ENCODE measurements at places on chromosomes 6 and 20.

- no peak for DNase-seq
Measured at GRCh38 chr20:44415833-44416715, 59.6 kb upstream of the TTPAL start.

DNA sequence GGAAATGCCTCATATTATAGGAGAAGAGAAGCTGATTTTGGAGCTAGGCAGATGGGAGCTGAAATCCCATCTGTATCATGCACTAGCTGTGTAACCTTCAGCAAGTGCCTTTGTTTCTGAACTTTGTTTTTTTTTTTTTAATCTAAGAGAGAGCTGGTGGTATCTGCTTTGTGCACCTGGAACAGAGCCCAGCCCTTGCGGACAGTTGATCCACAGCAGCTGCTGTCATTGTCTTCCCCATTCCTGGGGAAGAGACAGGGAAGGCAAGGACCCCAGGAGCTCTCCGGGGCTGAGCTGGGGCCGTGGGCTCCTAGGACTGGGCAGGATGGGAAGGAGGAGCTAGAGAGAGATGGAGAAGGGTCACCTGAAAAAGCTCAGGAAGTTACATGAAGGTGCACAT, 92.1 kb downstream of the SYNJ2 start:
- DNase-seq, result no peak

- no peak for DNase-seq
Measured at GRCh38 chr6:76552268-76552667, 479.8 kb upstream of the IMPG1 start.

DNA sequence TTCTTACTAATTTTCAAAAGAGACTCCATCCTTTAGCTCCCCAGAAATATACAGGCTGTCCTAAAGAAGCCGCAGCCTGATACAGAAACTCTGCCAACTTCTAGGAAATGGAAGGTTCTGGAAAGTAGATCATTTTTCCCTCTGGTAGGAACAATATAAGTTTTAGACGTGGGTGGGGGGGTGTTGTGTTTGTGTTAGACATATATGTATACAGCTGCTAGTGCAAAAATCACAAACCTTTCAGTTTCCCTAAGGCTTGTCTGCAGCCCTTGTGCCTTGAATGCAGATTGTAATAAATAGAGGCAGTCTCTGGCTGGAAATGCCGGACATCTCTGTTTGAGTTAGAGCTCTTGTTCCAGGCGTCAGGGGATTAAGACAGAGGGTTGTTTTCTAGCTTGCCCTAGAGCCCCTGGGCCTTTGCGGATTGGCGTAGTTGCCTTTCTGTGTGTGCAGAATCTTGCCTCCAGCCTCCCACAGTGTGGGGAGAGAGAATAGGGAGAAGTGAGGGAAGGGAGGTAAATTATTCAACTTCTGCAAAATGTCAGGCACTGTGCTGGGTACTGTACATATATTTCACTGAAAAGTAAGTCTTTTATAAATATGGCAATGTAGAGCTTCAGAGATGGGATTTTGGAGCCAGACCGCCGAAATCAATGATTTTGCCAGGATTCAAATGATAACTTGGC, 269.7 kb downstream of the PRL start:
- no peak for DNase-seq

DNA sequence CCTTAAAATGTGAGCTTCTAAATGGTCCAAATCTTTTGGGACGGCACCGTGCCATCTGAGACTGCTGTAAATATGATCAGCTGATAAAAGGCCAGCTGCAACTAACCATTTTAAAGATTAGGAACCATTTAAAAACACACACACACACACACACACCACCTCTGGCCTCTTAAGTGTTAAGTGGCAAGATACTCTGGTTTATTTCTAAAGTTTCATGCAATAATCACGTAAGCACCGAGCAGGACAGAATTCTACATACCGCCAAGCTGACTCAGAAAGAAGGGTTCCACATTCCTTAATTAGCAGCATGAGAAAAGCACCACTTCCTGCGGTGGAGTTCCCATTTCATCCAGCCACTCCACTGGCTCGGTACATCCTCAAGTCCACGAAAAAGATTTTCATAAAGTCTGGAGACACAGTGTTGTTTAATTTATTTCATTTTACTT, 17.8 kb upstream of the ZNF217 start:
- DNase-seq, result no peak

DNA sequence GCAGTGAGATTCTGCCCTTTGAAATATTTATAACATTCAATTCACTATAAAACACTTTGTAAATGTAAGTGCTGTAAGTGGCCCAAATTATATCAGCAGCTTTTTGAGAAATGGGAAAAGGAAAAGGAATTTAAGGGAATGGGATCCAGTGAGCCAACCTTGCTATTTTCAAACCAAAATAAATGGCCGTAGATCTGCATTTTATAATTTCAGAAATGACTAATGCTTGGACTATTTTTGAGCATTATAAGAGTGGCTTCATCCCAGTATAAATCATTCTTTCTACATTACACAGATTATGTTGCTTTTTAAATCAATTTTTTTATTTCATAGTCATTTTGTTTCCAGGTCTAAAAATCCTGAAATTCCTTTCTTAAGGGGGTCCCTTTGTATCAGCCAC, 49.2 kb downstream of the ANKRD6 start:
- DNase-seq, result no peak

DNA sequence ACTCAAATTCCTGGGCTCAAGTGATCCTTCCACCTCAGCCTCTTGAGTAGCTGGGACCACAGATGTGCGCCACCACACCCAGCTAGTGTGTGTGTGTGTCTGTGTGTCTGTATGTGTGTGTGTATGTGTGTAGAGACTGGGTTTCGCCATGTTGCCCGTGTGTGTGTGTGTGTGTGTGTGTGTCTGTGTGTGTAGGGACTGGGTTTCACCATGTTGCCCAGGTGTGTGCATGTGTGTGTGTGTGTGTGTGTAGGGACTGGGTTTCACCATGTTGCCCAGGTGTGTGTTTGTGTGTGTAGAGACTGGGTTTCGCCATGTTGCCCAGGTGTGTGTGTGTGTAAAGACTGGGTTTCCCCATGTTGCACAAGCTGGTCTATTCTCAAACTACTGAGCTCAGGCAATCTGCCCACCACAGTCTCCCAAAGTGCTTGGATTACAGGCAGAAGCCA, 28.3 kb downstream of the CDK5RAP1 start:
- DNase-seq, result no peak

GRCh38 chr20:16459019-16459700, 114.1 kb downstream of the KIF16B start:
- DNase-seq, result no peak

DNA sequence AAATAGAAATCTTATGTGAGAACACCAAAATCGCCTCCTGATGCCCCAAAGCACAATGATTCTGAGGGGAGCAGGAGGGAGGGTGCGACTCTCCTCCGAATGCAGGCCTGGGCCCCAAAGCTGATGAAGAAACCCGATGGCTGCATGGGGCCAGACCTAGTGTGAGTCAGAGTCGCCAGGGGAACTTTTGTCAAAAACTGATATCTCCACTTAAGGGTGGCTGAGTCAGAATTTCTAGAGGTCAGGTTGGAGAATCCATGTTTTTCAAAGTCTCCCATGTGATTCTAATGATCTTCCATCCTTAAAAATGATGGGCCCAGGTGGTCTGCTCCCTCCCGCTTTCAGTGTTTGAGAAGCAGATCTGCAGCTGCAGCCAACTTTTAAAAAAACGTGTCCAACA, 172.8 kb downstream of the BACH2 start:
- DNase-seq, result no peak

GRCh38 chr6:118708744-118709143, 57.4 kb upstream of the CEP85L start:
- DNase-seq, result no peak

GRCh38 chr20:58179083-58179431, 49.4 kb downstream of the ANKRD60 start:
- DNase-seq, result no peak

DNA sequence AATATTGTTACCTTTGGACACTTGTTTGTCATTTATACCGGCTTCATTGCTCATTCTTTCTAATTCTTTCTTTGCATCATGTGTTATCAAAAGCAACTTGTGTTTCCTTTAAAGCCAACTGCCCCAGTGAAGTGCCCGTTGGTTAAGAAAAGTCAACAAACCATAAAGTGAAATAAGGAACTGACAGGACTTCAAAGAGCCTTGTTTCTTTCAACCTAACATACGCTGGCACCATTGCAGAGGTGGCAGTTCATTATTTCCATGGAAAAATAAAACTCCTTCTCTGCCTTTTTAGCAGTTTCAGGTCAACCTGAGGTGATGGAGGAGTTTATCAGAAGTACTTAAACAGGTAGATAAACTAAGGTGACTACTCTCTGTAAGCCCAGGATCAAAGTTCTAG, 28.8 kb downstream of the FERMT1 start:
- no peak for DNase-seq

DNA sequence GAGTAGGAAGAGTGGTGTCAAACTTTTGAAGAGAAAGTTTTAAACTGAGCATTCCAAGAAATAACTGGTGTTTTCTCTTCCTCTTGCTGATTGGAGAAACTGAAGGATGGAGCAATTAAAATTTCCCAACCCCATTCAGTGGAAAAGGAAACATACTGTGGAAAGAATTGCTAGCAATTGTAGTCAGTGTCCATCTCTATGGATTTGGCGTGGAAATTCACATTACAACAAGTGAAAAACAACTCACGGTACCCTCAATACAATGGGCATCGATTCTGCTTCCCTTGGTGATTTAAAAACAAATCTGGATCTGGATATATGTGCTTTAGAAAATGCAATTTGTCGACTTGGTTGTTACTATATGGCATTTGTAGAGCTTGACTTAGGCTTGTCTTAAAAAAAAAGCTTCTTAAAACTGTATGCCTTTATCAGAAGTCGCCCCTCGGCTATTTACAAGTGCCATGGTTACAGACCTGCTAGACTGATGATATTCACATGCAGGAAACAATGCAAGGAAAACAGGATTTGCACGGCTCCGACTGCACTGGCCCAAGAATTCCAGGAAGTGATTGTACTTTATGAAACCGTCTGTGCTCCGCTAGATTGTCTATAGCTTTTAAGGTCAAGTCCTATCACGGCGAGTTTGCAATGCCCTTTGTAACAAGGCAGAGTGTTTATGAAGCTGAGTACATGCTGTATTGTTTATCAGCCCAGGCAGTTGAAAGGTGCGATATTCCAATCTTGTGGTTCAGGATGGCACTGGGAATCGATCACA, 131.7 kb upstream of the PHACTR1 start:
- DNase-seq, result no peak

GRCh38 chr6:169167581-169168301, 85.9 kb downstream of the THBS2 start:
- DNase-seq, result no peak

- no peak for DNase-seq
Measured at GRCh38 chr20:35088231-35089145, 4.1 kb downstream of the TRPC4AP start.

DNA sequence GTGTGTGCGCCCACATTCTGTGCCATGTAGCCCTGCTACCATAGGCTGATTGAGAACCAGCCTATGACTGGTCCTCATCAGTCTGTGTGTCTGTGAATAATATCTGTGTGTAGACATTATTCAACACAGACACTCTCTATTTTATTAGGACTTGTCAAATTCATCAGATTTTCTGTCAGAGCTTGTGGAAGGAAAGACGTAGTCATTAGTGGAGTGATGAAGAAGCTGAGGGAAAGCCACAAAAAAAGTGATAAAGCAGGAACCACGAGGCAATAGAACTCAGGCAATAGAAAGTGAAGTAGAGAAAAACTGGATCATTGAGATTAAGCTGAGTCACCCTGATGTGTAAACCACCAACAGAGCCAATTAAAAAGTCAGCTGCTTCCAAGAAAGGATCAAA, 122.2 kb upstream of the MARCKS start:
- no peak for DNase-seq

DNA sequence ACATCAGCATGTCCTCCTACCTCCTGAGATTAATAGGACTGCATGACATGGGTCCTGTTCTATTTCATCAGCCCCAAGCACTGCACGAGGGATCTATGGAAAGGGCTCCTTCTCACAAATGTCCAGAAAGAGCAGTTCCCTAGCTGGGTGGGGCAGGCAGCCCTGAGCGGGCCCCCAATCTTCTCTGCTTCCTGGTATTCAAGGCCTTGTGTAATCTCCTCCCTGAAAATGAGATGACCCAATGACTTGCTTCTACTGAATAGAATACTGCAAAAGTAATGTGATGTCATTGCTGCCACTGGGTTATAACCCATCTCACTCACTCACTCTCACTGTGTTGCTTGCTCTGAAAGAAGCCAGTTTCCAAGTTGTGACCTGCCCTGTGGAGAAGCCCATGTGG, 126.4 kb downstream of the OPRM1 start:
- no peak for DNase-seq

DNA sequence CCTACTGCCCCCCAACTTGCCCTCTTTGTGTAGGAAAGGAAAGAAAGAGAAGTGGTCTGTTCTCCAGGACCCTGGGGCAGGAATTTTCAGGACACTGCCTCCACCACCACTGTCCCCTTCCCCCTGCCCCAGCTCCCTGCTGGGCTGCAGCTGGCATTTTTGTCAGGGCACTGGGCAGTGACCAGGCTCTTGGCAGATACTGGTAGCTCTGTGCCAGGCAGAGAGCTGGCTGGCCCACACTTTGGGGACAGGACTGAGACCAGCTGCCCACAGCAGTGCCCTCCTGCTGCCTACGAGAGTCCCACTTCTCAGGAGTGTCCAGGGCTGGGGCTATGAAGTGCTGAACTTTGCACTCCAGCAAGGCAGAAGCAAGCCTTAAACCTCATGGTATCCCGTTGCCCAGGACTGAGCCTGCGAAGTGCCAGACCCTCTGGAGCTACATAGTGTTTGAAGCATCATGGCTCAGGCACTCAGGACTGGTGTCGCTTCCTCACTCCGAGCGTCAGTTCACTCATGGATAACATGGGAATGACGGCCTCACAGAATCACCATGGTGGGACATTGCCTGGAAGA, 19.3 kb downstream of the SLC13A3 start:
- no peak for DNase-seq

GRCh38 chr20:11438412-11438811, 479.3 kb upstream of the BTBD3 start:
- no peak for DNase-seq

GRCh38 chr20:62583424-62583920, 58.8 kb upstream of the SLCO4A1 start:
- DNase-seq, result no peak

- DNase-seq, result no peak
Measured at GRCh38 chr20:11581271-11581670, 336.4 kb upstream of the BTBD3 start.

DNA sequence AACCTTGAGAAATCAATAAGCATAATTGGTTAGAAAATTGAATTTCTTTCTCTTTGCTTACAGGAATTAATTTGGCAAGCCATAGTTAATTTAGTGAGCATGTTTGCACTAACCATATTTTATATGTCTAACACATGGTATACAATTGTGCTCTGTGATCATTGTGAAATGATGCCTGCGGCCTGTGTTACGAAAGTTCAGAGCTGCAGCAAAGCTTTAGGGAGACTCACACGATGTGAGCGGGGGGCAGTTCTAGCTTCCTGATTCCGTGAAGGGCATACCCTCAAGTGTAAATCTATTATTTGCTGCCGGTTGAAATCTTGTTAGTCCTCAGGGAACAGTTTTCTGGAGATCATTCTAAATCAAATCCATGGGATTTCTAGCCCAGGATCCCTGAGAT, 25.5 kb upstream of the ADTRP start:
- DNase-seq, result no peak

- DNase-seq, result no peak
Measured at GRCh38 chr6:44701637-44702101, 314.2 kb downstream of the CDC5L start.

GRCh38 chr6:168225471-168225911, 94.1 kb downstream of the DACT2 start:
- DNase-seq, result no peak

Measured in stimulated activated CD8-positive, alpha-beta memory T cell treated with anti-CD3 and anti-CD28 coated beads, Interleukin-4, amount 100 ng/mL, for 4 hours (primary cell).